ENCODE measurements at places on chromosomes 1 and 21.

DNA sequence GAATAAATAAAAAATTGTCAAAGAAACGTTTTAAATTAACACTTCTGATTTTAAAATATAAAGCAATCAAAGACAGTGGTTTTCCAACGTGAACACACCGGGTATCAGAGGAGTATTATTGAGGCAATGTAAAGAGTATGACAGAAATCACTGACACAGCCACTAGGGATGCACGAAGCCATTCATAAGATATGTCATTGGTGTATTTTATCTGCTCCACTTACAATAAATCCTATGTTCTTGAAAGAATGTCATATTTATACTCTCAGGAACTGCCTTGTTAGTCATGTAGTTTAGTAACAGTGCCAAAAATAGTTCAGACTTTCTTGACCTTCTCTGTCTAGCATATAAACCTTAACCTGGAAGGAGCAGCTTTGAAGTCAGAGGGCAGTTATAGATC is 835.0 kb upstream of the NCAM2 start:
- no peak for DNase-seq

DNA sequence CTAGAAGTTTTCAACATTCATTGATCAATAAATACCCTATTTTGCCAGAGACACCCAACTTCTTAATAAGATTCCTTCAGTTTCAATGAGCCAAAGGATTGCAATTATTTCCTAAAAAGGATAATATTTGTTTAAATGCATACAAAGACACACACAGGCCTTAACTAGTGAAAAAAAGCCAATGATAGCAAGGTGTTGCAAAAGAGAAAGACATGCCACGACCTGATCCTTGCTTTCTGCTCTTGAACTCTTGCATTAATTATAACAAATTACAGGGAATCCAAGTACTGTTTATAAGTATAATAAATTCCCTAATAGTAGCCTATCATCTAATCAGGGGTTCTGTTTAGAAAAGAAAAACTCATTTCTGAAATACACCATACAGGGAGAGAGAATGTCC is 131.1 kb downstream of the PTPN14 start:
- DNase-seq = no peak

DNA sequence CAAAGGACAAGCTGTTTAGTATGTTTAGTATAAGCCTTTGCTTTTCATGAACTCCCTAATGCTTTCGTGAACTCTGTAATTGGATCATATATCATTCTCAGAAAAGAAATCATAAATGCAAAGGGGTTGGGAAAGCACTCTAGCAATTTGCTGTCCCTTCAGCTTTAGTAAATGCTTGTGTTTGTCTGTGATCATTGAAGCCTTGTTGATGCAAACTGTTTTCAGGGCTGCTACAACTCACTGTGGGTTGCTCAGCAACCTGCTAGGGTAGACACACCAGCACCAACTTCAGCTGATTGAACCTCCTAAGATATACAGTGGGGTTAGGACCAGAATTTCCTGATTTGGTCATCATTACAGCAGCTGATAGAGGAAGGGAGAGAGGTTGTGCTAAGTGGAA is 95.0 kb downstream of the SGIP1 start:
- no peak for DNase-seq

DNA sequence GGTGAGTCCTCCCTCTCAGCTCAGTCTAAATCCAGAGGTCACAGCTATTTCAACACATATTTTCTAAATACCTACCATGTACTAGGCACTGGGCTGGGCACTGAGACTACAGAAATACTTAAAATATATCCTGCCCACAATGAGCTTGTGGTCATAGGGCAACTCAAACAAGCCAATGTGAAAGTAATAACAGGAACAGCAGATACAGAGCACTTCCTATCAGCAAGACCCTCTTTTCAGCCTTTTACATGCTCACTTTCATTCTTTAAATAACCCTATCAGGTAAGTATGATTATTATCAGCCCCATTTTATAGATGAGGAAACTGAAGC is 71.9 kb downstream of the CD34 start:
- no peak for DNase-seq

GRCh38 chr1:217478450-217478849 is 152.4 kb downstream of the GPATCH2 start:
- DNase-seq = no peak

DNA sequence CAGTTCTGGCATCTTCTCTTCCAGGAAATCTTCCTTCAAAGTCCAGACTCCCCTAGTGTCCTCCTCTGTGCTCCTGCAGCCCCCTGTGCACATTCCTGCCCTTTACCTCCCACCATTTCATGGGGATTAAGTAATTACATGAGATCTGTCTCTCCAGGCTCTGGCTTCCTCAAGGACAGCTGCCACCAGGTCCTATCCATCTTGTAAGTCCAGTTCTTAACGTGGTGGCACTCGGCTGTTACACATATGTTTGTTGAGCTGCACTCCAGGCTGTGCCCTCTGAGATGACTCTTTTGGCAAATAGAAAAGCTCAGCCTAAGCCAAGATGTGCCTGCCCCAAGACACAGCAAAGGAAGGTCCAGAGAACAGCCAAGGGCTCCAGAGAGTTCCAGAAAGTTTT is 57.4 kb upstream of the CAMK1G start:
- no peak for DNase-seq

Measured in NCI-H2227 treated with DMSO at 0.1 percent for 48 hours (cell line).